ENCODE measurements at places on chromosomes 5 and 9.

GRCh38 chr5:128498844-128499455 is 39.1 kb downstream of the FBN2 start:
- DNase-seq, result peak; percentile 38

DNA sequence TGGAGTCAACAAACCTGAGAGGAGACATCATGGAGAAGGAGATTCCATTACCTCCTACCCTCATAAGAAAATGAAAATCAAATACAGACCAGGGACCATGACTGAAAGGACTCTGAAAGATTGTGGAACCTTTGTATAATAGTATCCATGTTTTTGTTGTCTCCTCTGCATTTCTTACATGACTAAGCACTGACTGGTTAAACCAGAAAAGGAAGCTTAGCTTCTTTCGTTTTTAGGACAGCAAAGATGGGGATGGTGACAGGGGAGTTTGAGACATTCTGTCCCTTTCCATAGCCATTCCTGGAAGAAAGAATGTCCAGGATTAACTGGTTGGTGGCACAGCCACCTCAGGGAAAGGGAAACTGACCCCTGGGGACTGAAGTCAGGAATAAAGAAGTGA is 22.2 kb downstream of the ITGA1 start:
- peak; percentile 22 for DNase-seq

- no peak for DNase-seq
Measured at GRCh38 chr5:54739371-54739770, 221.8 kb downstream of the SNX18 start.

DNA sequence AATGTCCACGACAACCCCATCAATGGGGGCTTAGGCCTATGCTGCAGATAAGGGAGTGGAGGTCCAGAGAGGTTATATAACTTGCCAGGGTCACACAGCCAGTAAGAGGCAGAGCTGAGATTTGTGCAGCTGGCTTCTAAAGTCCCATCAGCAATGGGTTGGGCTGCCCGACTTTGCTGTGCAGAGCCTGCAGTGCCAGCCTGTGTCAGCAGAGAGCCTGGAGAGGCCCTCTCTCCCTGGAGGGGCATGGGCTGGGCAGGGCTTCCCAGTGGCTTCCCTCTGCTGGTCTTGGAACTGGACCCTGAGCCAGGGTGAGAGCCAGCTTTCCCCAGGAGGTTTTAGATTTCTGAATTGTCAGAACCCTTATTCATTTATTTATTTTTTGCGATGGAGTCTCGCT is 77.2 kb upstream of the RAPGEF1 start:
- no peak for DNase-seq

GRCh38 chr5:10333154-10334006 is 20.1 kb upstream of the MARCHF6 start:
- no peak for DNase-seq

- no peak for DNase-seq
Measured at GRCh38 chr9:134049772-134050588, 17.8 kb downstream of the BRD3 start.

- no peak for DNase-seq
Measured at GRCh38 chr5:170527991-170528390, 24.2 kb downstream of the KCNIP1 start.

Measured in RWPE1 (cell line).